ENCODE measurements at places on chromosomes 12 and 14. TPM values are rescaled to one million over a fixed set of nuclear protein-coding genes. Genes with fewer than 3 reads are reported as not detected.

GRCh38 chr12:131965073-131965472 is 15.3 kb downstream of the EP400 start:
- no peaks in the 10 kb centered on the region for H3K36me3 ChIP-seq
- no peak overlapping the region for H3K4me3 ChIP-seq
- no peaks in the 10 kb centered on the region for H3K4me1 ChIP-seq
- no peaks in the 10 kb centered on the region for H3K27me3 ChIP-seq

The RDH5 gene
- total RNA-seq = 8.4 TPM

The RHEBL1 gene
- 7.9 TPM for total RNA-seq

The KLRC3 gene
- not detected for total RNA-seq

GRCh38 chr12:68809190-68810026 is 1.4 kb downstream of the MDM2 start:
- no peak for DNase-seq
- no peaks in the 10 kb centered on the region for H3K27me3 ChIP-seq
- peak overlapping the region; percentile 100 for H3K27ac ChIP-seq
- H3K4me3 ChIP-seq = peak overlapping the region; percentile 83

Data from GM12878 (cell line).